ENCODE measurements at places on chromosomes 16 and 17.
A peak's percentile ranks its signal among the peaks of the same experiment; 100 is the strongest.

GRCh38 chr16:86614699-86615098, 36.4 kb downstream of the FOXL1 start:
- DNase-seq, result no peak

- no peak for DNase-seq
These were observed 63.8 kb upstream of the GPRC5B start for GRCh38 chr16:19948186-19949104.

- peak; percentile 37 for DNase-seq
These were observed 28.7 kb upstream of the MILR1 start for GRCh38 chr17:64420143-64420670.

- no peak for DNase-seq
These were observed 44.0 kb upstream of the GSE1 start for GRCh38 chr16:85569039-85569614.

DNA sequence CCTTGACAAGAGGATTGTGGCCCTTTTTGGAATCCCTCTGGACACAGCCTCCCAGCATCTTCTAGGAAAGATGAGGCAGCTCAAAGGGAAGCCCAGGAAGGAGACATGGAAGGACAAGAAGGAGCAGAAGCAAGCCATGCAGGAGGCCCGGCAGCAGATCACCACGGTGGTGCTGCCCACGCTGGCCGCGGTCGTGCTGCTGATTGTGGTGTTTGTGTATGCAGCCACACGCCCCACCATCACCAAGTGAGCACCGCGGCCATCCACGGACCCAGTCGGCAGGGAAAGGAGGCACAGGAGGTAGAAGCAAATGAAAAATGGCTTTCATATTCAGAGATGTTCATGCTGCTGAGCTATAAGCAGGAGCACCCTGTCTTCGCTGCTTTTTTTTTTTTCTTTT, 10.9 kb upstream of the MEIOC start:
- DNase-seq, result no peak

- DNase-seq, result no peak
These were observed 83.1 kb upstream of the CACNG5 start for GRCh38 chr17:66751771-66752170.

- peak; percentile 49 for DNase-seq
These were observed 18.2 kb downstream of the VMP1 start for GRCh38 chr17:59725691-59726090.

DNA sequence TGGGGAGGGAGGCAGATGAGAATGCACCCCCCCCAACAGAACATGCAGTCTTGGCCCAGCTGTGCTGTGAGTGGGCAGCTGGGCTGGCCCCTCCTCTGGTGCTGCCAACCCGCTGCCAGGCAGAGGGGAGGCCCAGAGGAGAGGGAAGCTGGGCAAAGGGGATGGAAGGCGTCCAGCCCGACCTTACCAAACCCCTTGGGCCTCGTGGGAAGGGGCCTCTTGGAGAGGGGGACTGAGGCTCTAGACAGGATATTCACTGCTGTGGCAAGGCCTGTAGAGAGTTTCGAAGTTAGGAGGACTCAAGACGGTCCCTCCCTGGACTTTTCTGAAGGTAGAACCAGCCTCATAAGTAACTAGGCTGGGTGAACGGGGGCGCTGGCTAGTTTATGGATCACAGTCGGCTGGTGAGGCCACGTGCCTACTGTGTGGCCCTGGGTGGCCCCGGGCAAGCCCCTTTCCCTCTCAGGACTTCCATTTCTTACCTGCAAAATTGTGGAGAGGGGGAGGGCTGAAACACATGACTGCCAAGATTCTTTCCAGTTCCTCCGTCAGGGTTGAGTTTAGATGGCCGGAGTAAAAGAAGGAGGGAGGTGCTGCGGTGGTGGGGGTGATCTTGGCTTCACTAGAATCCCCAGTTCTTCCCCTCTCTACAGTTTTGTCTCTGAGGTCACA, 857 bp upstream of the STAT5A start:
- DNase-seq, result no peak

GRCh38 chr17:42913522-42913921, 12.9 kb downstream of the G6PC1 start:
- peak; percentile 81 for DNase-seq

- no peak for DNase-seq
These were observed 2.0 kb upstream of the NOB1 start for GRCh38 chr16:69756705-69757104.

DNA sequence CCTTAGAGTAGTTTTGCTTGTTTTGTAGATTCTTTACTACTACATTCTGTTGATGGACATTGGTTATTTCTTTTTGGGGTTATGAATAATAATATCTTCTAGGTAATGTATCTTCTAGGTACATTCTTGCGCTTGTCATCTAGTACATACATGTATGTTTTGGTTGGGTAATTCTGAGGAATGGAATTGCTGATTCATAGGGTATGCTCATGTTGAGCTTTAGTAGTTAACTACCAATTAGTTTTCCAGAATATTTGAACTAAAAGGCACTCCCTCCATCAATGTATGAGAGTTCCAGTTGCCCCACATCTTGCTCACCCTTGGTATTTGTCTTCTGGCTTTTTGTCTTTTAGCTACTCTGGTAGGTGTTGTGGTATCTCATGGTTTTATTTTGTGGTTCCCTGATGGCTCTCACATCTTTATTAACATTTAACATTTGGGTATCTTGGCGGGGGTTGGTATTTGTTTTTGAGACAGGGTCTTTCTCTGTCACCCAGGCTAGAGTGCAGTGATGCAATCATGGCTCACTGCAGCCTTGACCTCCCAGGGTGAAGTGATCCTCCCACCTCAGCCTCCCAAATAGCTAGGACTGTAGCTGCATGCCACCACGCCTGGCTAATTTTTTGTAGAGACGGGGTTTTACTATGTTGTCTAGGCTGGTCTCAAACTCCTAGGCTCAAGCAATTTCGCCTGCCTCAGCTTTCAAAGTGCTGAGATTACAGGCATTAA, 47.1 kb downstream of the SLC6A4 start:
- no peak for DNase-seq

DNA sequence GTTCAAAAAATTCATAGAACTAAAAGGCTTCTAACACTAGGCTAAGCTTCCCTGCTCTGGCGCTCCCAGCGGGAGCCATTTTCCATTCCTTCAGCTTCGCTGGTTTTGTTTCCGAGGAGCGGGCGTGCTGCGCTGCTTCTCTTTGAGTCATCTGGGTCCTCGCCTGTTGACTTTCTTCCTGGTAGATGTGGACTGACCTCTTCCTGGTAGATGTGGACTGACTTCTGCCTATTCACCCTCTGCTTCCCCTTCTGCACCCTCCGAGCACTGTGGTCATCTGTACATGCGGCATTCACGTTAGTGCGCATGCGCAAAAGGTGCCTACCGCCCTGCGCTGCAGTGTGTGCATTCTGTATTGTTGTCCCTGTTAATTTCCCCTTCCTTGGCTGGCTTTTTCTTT, 40.8 kb upstream of the SEC14L1 start:
- DNase-seq, result no peak

DNA sequence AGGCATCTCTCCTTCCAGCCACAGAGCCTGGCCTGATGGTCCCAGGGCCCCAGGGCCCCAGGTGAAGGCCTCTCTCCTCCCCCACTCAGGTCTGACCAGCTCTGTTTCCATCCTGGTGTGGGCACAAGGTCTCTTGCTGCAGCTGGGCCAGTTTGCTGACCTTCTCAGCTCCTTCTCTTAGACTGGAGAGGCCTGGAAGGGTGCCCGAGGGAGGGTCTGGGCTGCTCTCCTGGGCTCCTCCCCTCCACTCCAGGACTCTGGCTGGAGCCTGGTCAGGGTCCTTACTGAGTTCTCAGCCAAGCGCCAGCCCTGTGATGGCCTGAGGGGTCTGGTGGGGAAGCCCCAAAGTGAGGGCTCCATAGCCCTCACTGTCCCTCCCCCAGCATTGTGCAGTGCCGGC, 12.4 kb downstream of the SOCS3 start:
- DNase-seq, result no peak

DNA sequence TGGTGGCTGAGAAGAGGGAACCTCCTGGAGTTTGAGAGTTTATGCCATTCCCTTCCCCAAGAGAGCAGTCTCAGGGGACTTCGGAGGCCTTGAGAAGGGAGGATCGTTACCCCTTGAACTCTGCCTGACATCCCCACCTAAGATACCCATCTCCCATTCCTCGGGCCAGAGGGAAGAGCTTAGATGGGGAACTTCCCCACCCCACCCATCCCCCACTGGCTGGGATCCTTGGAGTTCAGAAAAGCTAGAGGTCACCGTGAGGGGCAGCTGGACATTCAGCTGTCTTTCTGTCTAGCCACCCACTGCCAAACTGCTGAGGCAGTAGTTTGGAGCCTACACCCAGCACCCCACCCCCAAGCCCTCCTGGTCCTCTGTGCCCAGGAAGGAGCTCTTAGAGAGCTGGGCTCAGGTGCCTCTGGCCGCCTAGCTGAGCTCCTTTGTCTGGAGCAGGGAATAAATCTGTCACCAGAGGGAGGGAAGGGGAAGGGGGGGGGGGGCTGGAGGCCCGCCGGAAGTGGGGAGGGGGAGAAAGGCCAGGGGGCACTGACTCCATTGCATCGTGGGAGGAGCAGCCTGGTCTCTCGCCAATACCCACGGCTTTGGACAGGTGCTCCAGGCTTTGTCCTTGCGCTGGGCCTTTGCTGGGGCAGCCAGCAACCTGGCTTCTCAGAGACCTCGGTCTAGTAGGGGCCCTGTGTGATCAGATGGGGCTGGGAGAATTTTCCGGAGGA, 1.0 kb downstream of the HSD11B2 start:
- DNase-seq, result no peak

GRCh38 chr17:56144223-56144622, 9.1 kb upstream of the ANKFN1 start:
- DNase-seq, result no peak

DNA sequence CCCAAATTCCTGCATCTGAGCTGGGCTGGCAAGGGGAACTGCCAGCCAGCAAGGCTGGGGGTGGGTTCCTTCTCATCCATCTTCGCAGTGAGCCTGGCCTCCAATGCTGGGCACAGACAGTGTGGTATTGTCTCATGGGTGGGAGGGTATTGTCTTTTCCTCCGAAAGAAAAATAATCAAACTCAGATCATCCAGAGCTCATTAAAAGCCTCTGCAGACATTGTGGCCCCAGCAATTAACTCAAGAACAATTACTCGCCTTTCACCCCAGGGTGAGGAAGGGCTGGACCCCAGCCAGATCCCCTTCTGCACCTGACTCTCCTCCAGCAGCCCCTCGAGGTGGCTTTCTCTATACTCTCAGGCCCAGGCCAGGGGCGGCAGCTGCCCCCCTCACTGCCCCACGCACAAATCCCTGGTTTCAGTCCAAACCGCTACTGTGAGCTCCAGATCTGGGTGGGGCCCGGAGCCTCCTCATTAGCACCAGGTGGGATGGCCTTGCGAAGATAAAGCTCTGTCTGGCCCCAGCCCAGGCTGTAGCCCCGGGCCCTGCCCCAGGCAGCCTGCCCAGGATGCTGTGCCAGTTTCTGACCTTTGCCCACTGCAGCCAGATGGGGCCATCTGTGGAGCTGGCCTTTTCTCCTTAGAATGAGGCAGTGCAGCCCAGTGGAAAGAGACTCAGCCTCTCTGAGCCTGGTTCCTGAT, 2.3 kb upstream of the KRT15 start:
- DNase-seq, result peak; percentile 80

GRCh38 chr16:79008869-79009179, 591.7 kb downstream of the MAF start:
- DNase-seq, result no peak

- no peak for DNase-seq
These were observed at the start of gene KRT15 for GRCh38 chr17:41518789-41519449. Gene KRT15 (minus strand): TSS chr17:41518890. CDS start chr17:41518827, 63 bp downstream.

- no peak for DNase-seq
These were observed 10.4 kb downstream of the ADCY9 start for GRCh38 chr16:4105848-4106247.

DNA sequence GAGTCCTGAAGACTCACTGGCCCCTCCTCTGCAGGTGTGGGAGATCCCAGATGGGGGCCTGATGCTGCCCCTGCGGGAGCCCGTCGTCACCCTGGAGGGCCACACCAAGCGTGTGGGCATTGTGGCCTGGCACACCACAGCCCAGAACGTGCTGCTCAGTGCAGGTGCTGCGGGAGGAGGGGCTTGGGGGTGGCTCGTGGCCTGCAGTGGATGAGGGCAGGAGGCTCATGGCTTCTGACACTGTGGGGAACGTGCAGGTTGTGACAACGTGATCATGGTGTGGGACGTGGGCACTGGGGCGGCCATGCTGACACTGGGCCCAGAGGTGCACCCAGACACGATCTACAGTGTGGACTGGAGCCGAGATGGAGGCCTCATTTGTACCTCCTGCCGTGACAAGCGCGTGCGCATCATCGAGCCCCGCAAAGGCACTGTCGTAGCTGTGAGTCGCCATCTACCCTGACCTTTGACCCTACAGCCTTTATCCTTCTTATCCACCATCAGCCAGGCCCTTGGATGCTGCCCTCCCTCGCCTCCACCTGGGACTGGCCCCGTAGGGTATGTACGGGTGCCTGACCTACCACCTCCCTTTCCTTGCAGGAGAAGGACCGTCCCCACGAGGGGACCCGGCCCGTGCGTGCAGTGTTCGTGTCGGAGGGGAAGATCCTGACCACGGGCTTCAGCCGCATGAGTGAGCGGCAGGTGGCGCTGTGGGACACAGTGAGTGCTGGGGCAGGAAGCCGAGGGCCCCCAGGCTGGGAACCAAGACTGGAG, 3.6 kb downstream of the CORO1A start:
- DNase-seq, result peak; percentile 49

- no peak for DNase-seq
These were observed 207.9 kb downstream of the SNX29 start for GRCh38 chr16:12184419-12184917.

GRCh38 chr16:2008631-2009163, 924 bp downstream of the ZNF598 start:
- DNase-seq, result peak; percentile 62

DNA sequence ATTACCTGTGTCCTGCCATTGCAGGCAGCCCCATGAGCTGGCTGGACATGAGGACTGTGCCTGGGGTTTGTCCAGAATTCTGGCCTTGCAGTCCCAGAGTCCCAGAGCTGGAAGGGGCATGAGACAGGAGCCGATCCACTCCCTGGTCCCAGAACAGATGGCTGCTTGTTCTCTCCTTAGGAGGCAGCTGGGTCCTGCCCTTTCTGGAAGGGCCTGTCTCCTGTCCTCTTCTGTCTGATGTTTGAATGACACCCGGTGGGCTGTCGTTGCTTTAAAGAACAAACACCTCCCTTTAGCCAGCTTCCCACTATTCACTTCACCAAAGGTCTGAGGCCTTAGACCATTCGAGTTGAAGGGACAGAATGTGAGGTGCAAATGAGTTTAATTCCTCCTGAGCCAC, 63.8 kb downstream of the RAP1GAP2 start:
- DNase-seq, result no peak

DNA sequence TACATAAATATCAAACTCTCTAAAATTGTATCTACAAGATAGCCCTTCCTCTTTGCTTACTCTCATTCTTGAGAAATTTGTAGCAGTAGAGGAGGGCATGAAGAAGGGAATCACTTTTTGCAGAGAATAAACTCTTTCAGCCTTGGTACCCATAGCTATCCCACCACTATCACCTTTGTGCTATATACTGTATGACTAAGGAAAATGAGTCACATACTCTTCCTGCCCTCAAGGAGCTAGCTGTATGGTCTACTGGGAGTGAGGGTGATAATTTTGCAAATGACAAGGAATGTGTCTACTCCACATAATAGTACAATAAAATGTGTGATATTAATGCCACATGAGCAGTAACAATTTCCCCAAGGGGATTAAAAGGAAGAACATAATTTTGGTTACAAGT, 184.6 kb upstream of the WSB1 start:
- no peak for DNase-seq
